Left hindlimb (tissue), 1 donor: ENCODE measurements at places on chromosomes 2 and 18.

DNA sequence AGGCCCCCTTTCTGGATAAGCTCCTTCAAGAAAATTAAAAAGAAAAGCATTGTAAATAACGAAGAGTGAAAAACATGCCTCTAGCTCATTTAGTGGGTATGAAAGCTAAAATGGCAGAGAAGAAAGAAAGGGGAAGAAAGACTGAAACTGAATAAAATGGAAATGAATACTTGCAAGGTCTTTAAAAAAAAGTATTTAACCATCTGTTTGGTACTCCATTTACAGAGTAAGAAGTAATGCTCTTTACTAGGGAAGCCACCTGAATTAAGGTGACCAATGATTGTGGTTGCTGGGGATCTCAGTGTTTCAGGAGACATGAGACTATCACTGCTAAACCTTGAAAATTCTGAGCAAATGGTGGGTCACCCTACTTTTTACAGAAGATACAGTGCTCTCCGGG is 17.7 kb upstream of the ARL5A start:
- DNase-seq, result no peak

DNA sequence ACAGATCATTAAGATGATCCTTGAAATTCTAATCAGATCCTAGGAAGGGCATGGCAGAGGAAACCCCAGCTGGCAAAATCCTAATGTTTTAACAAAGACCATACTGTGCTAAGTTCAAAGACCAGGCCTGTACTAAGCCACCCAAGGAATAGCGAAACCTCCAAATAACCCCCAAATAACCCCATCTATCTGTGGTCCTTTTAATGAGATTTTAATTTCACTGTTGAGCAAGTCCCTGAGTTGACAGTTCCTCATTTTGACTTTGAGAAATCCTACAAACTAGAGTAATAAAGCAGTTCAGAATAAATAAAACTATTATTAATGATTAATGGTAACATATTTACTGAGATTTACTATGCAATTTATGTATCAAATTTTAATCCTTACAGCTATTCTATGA is 259.8 kb downstream of the STK39 start:
- no peak for DNase-seq

DNA sequence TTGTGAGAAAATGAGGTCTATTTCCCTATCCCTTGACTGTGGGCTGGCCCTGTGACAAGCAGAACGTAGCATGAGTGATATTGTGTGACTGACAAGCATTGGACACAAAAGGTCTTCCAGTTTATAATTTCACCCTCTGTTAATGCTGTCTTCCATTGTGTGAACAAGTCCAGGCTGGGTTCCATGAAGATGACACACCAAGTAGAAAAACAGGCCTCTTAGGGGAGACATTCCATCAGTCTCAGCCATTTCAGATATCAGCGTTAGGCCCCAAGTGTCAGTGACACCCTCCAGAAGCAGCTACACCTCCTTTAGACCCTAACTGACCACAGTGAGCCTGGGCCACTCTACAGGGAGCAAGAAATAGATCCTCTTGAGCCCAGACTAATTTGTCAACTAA is 511.3 kb downstream of the FBXO15 start:
- no peak for DNase-seq

GRCh38 chr2:37561615-37562569 is 109.5 kb downstream of the CDC42EP3 start:
- DNase-seq, result no peak

GRCh38 chr2:36461039-36461681 is 105.6 kb downstream of the CRIM1 start:
- DNase-seq, result no peak

GRCh38 chr2:142938240-142938639 is 60.8 kb downstream of the KYNU start:
- DNase-seq, result no peak

DNA sequence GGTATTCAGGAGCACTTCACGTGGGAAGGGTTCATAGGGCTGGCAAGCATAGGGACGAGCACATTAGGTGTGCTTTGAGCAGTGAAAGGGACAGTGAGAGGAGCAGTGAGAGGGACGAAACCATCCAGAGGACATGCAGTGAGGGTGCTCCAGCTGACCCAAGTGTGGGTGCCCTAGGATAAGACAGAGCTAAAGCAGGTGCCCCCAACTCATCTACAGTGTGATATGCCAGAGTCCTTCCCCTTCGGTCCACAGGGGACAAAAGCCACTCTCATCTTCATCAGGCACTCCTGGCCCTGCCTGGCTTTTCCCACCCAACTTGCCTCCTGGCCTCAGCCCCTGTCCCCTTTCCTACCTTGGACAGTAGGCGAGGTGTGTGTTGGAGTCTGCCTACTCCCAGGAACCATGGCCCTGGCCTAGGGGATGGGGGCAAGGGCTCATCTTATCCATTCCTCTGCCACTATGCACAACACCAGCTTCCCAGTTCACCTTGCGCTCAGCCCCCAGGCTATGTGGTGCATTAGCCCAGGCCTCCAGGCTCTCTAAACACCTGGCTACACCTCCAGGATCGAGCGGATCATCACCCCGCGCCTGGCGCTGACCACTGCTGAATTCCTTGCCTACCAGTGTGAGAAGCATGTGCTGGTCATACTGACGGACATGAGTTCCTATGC is 16.1 kb upstream of the ANKRD53 start:
- peak; percentile 16 for DNase-seq

GRCh38 chr18:75530566-75531211 is 103.2 kb upstream of the SMIM21 start:
- DNase-seq, result no peak

GRCh38 chr2:101846973-101847372 is 144.8 kb upstream of the IL1R2 start:
- no peak for DNase-seq

- no peak for DNase-seq
These were observed 144.9 kb upstream of the PXDN start for GRCh38 chr2:1889099-1889650.

GRCh38 chr18:46400449-46400848 is 256.6 kb downstream of the LOXHD1 start:
- no peak for DNase-seq

DNA sequence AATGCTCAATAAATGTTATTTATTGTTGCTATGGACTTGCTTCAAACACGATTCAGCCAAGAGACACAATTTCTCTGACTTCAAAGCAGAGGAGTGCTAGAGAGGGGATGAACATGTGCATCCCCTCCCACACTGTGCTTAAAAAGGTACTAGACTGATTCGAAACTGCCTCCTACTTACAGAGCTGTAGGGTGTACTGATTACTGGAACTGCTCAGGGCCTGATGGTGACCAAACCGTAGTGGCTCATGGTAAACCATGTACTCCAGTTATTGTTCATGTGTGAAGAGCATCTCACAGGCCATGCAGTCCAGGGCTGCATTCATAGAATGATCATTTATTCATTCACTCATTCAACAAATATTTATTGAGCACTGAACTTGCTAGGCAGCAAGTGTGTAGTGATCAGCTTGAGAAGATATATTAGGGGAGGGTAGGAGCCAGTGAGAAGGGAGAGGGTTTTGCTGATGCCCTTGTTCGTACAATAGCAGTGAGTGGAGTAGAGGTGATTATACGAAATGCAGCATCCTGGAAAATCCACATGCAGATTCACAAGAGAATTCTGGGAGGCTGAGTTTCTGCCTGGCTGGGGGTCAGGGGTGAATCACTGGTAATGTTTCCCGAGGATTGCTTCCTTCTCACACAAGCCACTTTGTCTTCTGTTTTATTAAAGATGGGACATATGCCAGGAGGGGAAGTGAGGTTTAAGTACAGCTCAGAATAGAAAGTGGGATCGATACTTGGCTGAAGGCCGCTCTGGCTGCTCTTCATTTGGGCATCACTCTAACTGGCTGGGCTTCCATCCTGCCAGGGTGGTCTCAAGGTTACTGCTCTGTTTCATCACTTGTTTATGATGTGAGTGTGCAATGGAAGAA is 245.4 kb downstream of the RAD51AP2 start:
- no peak for DNase-seq

GRCh38 chr2:231923010-231923344 is 3.2 kb downstream of the NPPC start:
- DNase-seq, result no peak

- DNase-seq, result no peak
These were observed 135.4 kb upstream of the PIEZO2 start for GRCh38 chr18:11284811-11285210.

DNA sequence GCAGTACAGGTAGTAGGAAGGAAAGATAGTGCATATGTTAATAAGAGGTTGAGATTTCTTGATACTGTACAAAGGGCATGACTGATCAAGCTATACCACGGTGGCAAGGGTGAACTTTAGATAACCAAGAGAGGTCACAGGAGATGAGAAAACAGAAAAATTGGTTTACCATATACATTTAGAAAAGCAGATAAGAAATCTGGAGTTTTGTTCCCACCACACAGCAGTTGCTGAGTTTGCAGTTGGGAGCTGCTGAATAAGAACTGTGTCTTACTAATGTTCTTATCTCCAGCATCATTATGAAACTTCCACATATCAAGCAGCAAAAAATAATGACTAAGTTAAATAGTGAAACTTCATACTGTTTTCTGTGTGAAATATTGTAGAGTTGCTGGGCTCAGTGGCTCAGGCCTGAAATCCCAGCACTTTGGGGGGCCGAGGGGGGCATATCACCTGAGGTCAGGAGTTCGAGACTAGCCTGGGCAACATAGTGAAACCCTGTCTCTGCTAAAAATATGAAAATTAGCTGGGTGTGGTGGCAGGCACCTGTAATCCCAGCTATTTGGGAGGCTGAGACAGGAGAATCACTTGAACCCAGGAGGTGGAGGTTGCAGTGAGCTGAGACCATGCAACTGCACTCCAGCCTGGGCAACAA is 12.0 kb upstream of the IMPACT start:
- no peak for DNase-seq

GRCh38 chr2:85799215-85799956 is 45.6 kb downstream of the ATOH8 start:
- peak; percentile 24 for DNase-seq

GRCh38 chr18:991441-991840 is 86.8 kb downstream of the ADCYAP1 start:
- no peak for DNase-seq

GRCh38 chr2:63432373-63432772 is 155.9 kb downstream of the WDPCP start:
- DNase-seq, result no peak

DNA sequence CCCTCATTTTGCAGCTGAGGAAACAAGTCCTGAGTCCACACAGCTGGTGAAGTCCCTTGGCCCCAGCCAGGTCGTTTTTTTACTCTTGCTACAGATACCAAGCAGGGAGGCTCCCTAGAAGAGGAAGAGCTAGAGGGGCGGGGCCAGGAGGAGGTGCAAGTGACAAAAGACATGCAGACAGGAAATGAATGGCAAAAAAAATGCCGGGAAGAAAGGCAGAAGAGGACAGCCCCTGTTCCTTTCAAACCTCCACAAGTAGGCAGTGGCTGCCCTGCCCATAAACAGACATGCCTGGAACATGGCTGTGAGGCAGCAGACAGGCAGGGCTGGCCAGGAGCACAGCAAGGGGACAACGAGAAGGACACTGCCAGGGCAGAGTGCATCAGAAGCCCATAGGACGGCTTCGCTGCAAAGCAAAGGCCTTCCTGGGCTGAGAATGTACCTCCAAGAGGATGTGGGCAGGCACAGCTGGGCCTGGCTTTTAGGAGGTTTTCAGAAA is 108.7 kb downstream of the ZBTB7C start:
- DNase-seq, result no peak

- DNase-seq, result no peak
These were observed 365.9 kb upstream of the MEX3C start for GRCh38 chr18:51563396-51563795.

- no peak for DNase-seq
These were observed 321.5 kb downstream of the GALNT13 start for GRCh38 chr2:154193246-154193645.

- no peak for DNase-seq
These were observed 71.4 kb upstream of the ITGB6 start for GRCh38 chr2:160271171-160272086.

DNA sequence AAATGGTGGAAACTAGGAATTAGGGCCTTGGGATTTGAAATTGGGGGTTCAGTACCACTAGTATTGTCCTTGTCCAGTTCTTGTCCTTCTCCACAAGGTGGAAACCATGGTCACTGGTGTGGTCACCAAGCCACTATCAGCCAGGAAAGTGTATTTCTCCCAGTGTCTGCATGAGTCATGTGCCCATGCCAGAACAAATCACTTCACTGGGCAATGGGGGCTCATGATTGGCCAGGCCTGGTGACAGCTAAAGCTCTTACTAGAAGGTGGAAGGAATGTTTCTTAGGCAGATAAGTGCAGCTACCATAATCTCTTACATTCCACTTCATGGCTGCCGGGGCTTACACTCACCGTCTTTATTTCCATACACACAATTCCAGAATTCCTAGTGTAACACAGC is 124.8 kb upstream of the TACR1 start:
- DNase-seq, result no peak

DNA sequence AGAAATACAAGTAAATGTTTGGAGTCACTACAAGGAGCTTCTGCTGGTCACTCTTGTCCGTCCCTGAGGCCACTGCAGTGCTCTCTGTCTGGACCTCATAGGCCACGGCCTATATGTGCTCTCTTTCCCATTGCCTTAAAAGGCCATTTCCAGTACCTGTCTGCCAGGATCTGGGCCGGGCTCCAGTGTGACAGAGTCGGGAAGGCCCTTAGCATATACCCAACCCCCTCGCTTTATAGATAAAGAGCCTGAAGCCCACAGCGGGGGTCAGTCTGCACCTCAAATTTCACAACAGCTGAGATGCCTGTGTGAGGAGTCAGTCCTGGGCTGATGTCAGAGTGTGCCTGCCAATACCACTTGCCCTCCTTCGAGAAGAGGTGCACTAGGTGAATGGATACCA is 39.9 kb downstream of the ADD2 start:
- DNase-seq, result no peak

DNA sequence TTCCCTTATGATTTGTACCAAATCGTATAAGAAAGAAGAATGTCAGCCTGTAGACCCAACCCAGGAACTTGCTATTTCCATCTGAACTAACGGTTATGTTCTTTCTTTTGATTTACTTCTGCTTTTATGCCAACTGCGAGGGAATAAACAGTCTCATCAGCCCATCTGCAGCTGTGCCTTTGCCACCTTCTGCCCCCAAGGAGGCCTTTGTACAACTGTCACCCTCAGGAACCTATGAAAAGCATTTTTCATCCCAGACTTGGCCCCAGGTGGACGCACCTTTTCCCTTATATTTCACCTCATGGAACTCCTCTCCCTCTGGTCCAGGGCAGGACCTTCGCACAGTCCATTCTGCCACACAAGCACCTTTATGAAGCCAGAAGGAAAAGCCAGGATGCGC is 109.8 kb downstream of the AOX1 start:
- DNase-seq, result no peak

GRCh38 chr18:61817086-61817485 is 75.7 kb downstream of the RNF152 start:
- no peak for DNase-seq

DNA sequence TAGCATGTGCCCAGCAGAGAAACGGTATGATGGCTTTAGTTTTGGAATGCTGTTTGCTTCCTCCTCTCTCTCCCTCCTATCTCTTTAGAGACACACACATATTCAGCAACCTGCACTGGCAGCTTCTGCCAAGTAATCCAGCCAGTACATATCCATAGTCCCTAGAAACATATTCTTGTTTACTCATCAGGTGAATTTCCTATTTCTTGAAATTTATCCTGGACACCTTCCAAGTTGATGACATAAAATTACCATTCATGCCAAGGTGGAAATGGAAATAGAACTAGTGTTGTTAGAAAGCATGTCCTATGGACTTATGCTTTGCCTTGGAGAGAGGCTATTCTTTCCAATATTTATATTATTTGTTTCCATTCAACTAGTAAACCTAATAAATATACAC is 50.9 kb upstream of the RGPD4 start:
- DNase-seq, result no peak

GRCh38 chr2:119431976-119432850 is 559 bp downstream of the TMEM37 start:
- no peak for DNase-seq

- DNase-seq, result no peak
These were observed 142.0 kb downstream of the COPS8 start for GRCh38 chr2:237227592-237228280.
